ENCODE measurements at places on chromosomes 1 and 21.

DNA sequence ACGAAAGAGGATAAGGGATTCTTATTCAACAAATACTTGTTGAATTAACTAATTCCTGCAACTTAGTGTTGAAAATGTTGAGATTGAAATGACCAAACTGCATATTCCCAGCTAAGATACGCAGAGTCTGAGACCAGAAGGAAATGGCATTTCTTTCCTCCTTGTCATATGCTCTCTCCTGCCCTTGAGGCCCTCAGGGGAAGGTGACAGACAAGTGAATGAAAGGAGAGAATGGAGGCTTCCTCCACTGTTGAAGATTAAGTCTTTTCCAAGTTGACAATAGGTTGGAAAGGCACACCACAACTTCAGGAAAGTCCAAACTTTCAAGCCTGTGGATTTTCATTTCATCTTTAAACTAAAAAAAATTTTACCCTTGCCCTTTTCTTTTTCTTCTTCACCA, 3.1 kb upstream of the ZNF697 start:
- DNase-seq = no peak

DNA sequence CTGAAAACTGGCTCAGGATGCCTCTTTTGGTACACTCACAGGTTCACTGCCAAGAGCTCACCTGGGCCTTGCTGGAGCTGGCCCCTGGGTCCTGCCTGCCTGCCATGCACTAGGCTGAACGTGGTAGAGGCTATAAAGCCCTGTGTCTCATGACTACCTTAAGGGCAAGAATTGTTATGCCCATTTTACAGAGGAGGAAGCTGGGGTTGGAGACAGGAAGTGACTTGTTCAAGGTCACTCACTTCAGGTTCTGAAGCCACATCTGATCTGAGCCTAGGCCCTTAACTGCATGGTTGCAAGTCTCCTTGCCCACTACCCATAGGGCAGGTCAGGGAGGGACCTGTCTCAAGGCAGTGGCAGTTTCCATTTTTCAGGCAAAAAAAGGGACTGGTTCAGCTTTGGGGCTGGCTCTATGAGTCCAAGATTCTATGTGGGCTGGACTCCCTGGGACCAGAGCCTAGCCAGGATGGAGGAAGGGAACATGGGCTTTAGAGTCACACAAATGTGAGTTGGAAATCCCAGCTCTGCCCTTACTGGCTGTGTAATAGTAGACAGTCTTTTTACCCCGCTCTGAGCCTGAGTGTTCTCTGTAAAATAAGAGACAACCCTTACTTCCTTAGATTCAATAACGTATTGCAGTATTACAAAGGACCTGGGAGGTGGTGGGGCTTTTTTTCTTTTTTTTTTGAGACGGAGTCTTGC, 7.8 kb downstream of the STK40 start:
- no peak for DNase-seq

GRCh38 chr1:57033222-57034001, 67.6 kb upstream of the C8B start:
- no peak for DNase-seq

DNA sequence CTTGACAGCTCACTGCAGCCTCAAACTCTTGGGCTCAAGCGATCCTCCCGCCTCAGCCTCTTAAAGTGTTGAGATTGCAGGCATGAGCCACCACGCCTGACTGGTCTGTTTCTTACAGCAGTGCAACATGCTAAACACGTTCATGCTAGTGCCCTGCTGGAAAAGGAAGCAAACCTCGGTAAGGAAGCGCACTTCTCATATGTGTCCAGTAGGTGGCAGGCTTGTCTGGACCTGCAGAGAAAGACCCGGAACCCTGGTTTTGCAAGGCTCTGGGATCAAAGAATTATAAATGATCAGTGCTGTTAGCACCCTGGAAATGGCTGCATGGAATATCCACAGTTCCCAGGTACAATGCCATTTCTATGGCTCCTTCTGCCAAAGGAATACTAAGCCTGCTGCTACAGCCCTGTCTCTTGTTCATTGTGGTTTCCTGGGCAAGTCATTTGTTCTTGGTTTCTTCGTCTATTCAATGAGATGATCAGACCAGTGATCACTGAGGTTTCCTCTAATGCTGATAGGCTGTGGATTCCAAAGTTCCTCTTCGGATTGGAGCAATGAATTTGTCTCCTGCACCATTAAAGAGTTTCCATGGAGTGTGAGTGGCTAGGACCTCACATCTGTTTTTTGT, 15.9 kb downstream of the RNU5D-1 start:
- DNase-seq = no peak

DNA sequence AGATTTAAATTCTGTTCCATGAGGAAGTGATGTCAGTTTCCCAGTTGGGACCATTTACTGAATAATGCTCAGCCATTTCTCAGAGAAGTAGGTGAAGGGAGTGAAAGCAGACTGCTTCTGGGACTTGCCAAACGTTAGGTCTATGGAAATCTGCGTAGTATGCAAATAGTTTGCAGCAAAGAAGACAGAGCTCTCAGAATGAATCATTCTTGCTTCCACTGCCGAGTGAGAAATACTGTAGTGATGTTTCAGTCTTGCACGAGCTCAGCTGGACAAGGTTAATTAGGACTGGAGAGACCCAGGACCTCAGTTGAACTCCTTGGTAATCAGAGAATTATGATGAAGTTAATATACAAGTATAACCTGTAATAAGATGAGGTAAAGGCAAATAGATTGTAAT, 317.7 kb upstream of the DAB1 start:
- no peak for DNase-seq
